Renal pelvis (tissue), 12 donors: ENCODE measurements at places on chromosomes 7 and 10. TPM values are rescaled to one million over a fixed set of nuclear protein-coding genes. Genes with fewer than 3 reads are reported as not detected.

COL13A1 gene
- polyA plus RNA-seq, result 29.1 TPM

HOXA3 gene
- polyA plus RNA-seq, result 48.7 TPM

IFIT1B gene
- 0.09 TPM for polyA plus RNA-seq

SPDYE6 gene
- 1.7 TPM for polyA plus RNA-seq

GRID2IP gene
- 0.63 TPM for polyA plus RNA-seq

CUBN gene
- 263 TPM for polyA plus RNA-seq
